ENCODE measurements at places on chromosomes 3 and 15.

DNA sequence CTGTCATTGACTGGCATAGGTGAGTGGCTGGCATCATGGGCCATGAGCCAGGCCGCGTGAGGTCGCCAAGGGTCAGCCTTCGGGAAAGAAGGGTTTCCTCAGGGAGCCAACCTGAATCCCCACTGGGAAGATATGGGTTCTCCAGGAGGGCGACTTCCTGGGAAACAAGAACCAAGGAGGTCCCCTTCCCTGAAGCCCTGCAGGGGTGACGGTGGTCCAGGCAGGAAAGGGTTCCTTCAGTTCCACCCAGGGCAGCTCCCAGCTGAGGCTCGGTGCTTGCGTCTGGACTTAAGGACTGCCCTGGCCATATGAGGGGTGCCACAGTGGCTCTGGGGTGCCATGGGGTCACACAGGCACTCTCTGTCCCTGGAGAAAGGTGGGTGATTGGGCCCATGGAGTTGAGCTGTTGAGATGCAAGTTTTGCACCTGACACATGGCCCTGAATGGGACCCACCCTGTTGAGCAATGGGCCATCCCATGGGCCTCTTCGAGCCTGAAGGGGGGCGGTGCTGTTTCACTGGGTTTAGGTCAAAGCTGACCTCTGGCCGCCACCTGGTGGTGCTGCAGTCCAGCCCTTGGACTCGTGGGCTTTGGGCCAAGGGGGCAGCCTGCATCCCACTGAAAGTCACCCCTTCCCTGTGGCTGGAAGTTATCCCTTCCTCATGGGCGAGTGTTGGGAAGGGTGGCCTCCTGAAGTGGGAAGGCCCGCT lies 228.1 kb downstream of the SNRPN start:
- DNase-seq: no peak

DNA sequence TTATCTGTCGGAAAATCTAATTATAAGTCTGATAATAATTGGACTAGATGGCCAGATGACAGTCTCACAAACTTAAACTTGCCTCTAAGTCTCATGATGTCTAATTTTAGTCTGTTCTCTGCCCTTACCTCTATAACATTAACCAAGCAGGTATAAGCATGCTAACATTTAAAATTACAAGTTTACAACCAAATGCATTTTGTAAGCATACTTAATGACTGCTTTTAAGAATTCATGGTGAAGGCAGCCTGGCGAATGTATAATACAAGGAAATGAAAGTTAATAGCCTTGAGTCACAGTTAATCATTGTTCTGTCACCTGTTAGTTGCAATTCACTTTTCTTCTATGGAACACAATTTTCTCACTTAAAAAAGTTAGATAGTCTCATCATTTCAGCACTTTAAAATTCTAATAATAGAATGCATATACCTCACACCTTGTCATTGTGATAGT lies 16.5 kb downstream of the BCHE start:
- DNase-seq: no peak

GRCh38 chr3:167166594-167167253 lies 213.4 kb downstream of the ZBBX start:
- DNase-seq: no peak

DNA sequence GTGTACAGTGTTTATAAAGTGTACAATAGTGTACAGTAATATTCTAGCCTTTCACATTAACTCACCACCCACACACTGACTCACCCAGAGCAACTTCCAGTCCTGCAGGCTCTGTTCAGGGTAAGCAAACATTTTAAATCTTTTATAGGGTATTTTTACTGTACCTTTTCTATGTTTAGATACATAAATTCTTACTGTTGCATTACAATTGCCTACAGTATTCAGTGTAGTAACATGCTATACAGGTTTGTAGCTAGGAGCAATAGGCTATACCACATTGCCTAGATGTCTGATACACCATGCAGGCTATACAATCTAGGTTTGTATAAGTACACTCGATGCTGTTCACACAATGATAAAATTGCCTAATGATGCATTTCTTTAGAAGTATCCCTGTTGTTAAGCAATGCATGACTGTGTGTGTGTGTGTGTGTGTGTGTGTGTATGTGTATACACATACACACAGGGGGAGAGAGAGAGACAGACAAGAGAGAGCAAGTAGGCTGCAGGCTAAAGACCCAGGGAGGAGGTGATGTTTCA lies 72.5 kb upstream of the PRR23C start:
- DNase-seq: no peak

DNA sequence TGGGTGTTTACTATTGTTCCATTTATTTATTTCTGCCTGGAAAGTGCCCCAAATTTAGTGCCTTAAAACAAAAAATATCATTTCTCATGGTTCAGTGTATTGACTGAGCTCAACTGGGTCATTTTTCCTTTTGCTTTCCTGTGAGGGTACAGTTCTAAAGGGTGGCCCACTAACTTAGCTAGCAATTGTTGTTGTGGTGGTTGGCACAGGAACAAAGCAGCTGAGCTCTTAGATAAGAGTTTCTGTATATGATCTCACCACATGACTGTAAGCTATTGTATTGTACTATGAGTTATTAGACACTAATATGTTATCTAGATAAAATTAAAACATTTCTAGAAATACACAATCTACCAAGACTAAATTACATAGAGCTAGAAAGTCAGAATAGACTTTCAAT lies 1283.7 kb downstream of the OTOL1 start:
- DNase-seq: no peak

DNA sequence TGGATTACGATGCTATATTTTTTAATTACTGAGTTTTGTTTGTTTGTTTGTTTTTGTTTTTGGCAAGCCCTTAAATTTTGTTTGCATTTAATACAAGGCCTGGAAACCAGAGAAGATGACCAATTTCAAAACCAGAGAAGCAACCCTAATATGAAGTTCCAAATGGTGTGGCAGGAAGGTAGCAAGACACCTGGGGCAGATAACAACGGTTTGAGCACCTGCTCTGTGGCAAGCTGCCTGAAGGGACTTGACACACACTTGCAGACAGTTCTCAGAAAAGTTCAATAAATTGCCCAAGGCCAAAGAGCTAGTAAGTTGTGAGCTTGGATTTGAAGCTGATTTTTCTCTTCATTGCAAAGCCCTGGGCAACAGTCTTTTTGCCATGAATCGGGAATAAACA lies 151.2 kb upstream of the UBE2E1 start:
- no peak for DNase-seq

- DNase-seq: no peak
Observed at GRCh38 chr15:66772604-66773128, 70.6 kb downstream of the SMAD6 start.

DNA sequence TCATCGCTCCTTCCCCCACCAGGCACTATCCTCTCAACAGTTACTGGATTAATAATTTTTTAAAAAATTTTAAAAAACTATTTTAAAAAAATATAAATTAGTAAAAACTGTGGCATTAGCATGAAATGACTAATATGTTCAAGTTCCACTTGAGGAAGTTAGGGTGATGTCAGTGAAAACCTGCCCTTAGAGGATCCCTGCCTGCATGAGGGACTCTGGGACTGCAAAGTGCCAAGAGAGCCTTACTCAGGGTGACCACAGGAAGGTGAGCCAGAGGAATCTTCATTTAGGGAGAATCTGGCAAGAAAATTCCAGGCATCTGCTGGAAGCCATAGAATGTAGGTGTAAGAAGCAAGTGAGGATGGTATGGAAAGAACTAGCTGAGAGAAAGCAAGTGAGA lies 157.7 kb upstream of the BCL6 start:
- DNase-seq: no peak

DNA sequence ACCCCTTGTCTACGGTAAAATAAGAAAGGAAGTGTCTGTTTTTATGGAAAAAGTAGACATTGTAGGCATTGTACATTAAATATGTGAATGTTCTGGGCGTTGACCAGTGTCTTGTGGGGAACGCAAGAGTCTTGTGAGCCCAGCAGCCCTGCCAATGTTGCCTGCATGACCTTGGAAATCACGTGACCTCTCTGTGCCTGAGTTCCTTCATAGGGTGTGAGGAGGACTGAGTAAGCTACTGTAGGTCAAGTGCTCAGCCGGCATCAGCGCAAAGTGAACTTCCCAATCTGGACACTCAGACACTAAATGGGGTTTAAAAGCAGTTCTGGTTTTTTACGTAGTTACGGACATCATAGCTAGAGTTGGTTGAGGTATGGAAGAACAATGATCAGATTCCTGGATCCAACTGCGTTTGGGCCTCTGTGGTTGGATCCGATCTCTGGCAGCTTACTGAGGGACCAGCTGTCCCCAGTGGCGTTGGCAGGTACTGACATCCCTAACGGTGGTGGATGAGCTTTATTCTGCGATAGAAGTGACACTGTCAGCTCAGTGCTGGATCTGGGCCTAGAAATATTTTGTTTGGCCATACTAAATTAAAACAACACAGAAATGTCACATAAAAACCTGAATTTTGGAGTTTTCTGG lies 63.8 kb downstream of the SPSB4 start:
- no peak for DNase-seq

- no peak for DNase-seq
Observed at GRCh38 chr3:155778462-155778861, 27.6 kb downstream of the C3orf33 start.

- DNase-seq: no peak
Observed at GRCh38 chr3:138188013-138188730, 1.1 kb downstream of the ARMC8 start.

- DNase-seq: no peak
Observed at GRCh38 chr3:56361731-56362130, 106.5 kb downstream of the ERC2 start.

DNA sequence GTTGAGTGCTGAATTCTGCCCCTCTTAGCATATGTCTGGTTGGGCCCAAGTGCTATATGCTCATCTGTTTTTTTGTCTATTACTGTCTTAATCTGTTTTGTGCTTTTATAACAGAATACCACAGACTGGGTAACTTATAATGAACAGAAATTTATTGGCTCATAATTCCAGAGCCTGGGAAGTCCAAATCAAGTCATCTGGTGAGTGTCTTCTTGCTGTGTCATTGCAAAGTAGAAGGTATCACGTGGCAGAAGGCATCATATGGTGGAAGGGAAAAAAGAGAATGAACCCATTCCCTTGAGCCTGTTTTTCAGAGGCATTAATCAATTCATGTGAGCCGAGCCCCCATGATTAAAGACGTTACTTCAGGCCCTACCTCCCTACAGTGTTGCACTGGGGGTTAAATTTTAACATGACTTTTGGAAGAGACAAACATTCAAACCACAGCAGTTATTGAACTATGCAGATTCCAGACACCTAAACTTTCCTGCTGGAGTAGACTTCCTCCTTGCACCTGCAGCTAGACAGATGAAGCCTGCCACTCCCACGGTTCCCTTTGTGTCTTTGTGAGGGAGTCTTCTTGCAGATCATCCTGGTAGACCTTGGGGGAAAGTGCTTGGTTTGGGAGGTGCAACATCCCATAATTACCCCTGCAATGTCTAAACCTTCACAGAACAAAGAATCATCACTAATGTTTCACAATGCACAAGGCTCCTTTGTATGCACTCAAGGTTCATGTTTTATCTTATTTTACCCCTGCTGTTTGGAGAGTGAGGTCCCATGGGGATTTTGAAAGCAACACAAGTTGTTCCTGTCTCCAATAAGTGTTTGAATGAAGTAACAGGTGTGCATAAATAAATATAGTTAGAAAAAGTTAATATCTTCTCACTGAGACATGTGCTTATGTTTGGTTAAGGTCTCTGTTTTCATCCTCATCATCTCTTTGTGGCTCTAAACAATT lies 64.7 kb upstream of the XCR1 start:
- DNase-seq: no peak

DNA sequence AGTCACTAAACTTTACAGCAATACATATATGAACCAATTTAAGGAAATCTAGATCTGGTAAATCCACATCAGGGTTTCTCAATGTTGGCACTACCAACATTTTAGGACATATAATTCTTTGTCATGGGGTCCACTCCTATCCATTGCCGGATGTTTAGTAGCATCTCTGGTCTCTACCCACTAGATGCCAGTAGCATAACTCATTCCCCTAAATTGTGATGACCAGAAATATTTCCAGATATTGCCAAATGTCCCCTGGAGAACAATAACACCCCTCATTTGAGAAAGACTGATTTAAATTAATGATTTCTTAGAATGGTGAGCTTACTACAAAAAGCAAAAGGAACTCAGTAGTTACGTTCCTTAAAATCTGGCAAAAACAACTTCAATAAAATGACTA lies 23.1 kb upstream of the ANKRD28 start:
- DNase-seq: no peak

- DNase-seq: no peak
Observed at GRCh38 chr3:8458238-8458661, 43.4 kb upstream of the LMCD1 start.

DNA sequence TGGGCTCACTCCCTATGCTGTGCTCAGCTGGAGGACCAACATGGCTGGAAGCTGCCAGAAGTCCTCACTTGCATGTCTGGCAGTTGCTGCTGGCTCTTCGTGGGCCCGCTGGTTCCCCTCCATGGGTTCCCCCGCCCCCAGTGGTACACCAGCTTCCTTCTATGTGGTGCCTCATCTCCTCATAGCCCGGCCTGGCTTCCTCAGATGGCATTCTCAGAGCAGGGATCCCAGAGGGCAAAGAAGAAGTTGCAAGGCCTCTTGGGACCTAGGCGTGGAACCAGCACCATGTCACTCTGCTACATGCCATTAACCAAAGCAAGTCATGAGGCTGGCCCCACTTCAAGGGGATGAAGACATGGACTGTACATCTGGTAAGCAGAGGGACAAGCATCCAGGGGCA lies 2.9 kb upstream of the CFAP92 start:
- DNase-seq: no peak

- no peak for DNase-seq
Observed at GRCh38 chr3:183664913-183665381, 29.5 kb downstream of the KLHL24 start.

GRCh38 chr15:79178594-79178993 lies 88.0 kb upstream of the RASGRF1 start:
- no peak for DNase-seq

GRCh38 chr3:128471110-128471509 lies 4.4 kb upstream of the DNAJB8 start:
- no peak for DNase-seq

- no peak for DNase-seq
Observed at GRCh38 chr3:101903451-101903871, 54.1 kb downstream of the NFKBIZ start.

- no peak for DNase-seq
Observed at GRCh38 chr3:188339410-188340295, 185.7 kb downstream of the LPP start.

- DNase-seq: no peak
Observed at GRCh38 chr3:3068358-3068881, 41.8 kb downstream of the IL5RA start.

DNA sequence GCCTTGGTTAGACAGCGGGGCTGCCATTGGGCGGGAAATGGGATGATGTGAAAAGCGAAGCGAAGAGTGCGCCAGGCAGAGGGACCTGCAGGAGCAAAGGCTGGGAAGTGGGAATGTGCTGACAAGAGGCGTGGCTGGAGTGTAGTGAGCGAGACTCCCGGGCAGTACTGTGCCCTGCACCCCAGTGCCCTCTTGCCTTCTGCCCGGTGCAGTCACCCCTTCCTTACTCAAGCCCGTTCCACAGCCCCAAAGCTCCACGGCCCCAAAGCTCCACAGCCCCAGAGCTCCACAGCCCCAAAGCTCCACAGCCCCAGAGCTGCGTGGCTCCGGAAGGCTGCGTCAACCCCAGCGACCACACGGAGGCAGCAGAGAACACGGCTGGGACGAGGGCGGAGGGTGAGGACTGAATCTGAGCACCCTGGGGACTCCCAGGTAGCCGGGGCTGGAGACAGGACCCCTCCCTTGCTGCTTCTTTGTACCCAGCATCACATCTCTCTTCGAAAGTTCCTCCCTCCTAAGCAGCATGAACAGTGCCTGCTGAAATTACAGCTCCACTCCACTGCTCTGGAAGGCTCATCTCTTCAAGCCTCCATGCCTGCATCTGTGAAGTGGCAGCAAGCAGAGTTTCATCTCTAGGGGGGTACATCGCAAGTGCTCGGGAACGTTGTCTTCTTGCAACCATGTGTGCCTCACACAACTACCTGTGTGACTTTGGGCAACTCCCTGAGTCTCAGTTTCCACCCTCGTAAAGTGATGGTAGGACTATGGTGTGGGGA lies 108.9 kb downstream of the FBLN2 start:
- peak; percentile 43 for DNase-seq
